ENCODE measurements at places on chromosomes 11 and 22.
A peak's percentile ranks its signal among the peaks of the same experiment; 100 is the strongest.

DNA sequence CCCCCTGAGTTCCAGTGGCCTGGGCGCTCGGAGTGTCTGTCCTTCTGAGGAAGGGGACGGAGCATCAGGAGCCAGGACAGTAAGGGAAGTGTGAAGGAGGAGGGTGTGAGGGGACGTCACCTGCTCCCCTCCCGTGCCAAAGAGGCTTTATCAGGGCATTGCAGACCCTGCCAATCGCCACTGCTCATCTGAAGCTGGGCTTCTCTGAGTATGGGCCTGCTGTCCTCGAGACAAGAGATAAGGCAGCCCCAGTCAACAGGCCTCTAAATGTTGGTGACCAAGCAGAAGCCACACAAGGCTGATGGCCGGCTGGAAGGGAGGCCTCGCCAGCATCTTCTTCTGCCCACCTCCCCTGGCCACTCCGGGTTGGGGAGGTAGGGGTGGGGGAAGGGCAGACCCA, 29.8 kb downstream of the LIF start:
- no peak for DNase-seq

- no peak for DNase-seq
Measured at GRCh38 chr11:104565583-104565961, 332.7 kb downstream of the CASP12 start.

- no peak for DNase-seq
Measured at GRCh38 chr11:8612522-8612921, 18.5 kb upstream of the STK33 start.

DNA sequence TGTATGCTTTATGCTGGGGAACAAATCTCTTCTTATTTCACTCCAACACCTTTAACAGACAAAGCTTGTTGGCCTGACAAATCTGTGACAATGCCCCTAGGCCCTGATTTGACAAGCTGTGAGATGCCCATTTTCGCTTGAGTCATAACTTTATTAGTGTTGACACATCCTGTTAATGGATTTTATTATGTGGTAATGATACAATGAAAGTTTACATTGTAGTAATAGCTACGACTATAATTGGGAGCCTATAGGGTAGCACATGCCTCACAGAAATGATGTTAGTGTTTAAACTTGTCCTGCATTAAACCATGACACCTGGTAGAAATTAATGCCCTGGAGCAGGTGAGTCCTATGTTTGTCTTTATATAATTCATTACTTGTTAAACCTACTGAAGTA, 3.3 kb upstream of the MMP10 start:
- DNase-seq, result no peak

- no peak for DNase-seq
Measured at GRCh38 chr11:83092488-83093384, 21.0 kb upstream of the RAB30 start.

- DNase-seq, result no peak
Measured at GRCh38 chr11:113395782-113396336, 8.3 kb downstream of the ANKK1 start.

- DNase-seq, result no peak
Measured at GRCh38 chr11:46420513-46420912, 28.9 kb upstream of the CHRM4 start.

DNA sequence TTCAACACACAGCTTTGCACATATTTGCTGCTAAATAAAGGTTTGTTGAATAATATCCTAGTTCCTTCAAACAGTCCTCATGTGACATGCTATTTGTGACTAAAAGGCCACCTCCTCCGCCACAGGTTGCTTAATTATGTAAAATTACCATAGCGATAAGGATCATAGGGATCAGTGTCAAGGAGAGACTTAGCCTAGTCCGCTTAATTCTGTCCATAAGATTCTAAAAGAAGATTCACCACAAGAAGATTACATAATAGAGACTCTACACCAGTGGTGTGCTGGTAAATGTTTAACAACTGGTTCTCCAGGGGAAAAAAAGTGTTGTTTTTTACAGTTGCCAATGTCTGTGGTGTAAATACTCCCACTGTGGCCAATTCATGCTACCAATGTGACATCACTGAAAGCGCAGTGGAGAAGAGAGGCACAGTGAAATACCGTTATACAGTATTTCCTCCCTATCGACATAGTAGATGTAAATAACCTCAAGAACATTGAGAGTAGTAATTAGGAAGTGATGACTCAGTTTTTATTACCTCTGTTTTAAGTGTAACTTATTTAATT, 4.2 kb upstream of the CHRDL2 start:
- DNase-seq, result no peak

GRCh38 chr11:58796333-58796732, 48.2 kb downstream of the GLYATL2 start:
- no peak for DNase-seq

- DNase-seq, result no peak
Measured at GRCh38 chr11:2088284-2088683, 50.9 kb downstream of the IGF2 start.

GRCh38 chr11:126357055-126357962, 1.8 kb downstream of the ST3GAL4 start:
- DNase-seq, result no peak

DNA sequence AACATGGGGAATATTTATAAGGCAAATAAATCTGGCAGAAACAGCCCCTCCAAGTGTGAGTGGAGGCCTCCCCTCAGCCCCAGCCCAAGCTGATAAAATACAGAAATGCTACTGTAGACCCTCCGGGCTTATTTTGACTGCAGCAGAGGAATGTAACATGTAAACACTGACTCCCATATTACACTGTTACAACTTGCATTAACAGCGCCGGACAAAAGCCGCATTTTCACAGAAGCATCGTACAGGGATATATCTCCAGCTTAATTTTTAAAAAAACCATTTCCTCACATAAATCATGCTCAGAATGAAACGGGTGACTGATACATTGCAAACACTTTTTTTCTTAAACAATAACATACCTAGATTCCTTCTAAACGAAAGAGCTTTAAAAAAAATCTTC, 36.6 kb upstream of the COMT start:
- no peak for DNase-seq

GRCh38 chr11:97979741-97980140, 1041.0 kb upstream of the CNTN5 start:
- DNase-seq, result no peak

GRCh38 chr11:123363556-123363955, 66.5 kb upstream of the GRAMD1B start:
- DNase-seq, result no peak

DNA sequence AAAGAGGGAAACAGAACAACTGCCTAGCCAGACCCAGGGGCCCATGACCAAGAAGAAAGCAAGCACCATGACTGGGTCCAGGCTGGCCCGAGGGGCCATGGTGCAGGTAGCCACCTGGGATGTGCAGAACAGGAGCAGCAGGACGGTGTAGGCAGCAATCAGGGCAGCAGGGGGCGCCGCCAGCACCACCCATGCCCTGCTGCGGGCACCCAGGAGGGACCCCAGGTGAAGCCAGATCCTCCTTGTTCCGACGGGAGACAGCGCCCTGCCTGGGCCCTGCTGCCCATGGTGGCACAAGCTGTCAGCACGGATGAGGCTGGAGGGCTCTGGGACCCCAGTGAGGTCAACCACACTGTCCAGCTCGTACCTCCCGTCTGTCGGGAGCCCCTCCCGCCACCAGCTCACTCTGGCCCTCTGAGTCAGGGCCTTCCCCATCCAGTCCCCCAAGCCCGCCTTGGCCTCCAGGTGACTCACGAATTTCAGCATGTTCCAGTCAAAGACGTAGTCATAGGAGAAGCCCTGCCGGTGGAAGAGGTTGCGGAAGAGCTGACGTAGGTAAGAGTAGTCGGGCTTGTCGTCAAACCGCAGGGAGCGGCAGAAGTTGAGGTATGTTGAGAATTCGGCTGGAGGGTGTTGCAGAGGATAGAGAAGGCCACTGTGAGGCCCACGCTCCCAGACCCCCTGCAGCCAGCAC, 18.8 kb downstream of the CSNK1E start:
- no peak for DNase-seq

DNA sequence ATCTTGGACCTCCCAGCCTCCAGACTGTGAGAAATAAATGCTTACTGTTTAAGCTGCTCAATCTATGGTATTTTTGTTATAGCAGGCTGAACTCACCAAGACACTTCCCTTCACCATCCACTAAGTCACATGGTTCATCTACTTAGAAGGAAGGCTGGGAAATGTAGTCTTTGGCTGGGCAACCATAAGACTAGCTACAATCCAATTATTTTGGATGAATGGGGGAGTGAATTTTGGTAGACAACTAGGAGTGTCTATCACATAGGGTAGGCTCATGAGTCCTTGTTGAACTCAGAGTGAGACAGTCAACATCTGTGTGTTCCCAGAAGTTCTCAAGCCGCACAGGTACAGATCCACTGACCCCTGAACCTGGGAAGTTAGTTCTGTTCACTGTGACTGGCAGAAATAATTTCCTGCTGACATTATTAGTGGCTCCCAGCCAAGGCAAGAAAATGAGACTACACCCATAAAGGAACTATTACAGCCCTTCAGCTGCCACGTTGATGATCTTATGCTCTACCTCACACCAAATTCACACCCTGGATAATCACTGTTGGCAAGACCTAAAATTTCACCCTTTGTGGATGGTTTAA, 3.1 kb upstream of the SLC35C1 start:
- peak; percentile 15 for DNase-seq

- DNase-seq, result no peak
Measured at GRCh38 chr22:24965822-24966626, 13.5 kb downstream of the KIAA1671 start.

GRCh38 chr11:28170759-28171158, 62.6 kb downstream of the METTL15 start:
- no peak for DNase-seq

DNA sequence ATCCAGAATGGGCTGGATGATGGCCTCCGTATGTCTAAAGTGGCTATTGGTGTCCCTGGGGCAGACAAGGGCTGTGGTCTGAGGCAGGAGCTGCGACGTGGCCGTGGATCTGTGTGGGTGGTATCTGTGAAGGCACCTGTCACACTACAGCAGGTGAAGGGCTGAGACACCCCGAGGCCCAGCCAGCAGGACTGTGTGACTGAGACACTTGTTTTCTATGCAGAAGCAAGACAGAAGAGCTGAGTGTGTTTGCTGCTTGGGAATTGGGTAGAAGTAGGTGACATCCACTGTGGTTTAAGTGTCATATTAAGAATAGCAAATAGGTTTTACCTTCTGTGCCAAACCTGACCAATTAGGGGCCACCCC, 35.0 kb downstream of the AMPD3 start:
- DNase-seq, result peak; percentile 43

DNA sequence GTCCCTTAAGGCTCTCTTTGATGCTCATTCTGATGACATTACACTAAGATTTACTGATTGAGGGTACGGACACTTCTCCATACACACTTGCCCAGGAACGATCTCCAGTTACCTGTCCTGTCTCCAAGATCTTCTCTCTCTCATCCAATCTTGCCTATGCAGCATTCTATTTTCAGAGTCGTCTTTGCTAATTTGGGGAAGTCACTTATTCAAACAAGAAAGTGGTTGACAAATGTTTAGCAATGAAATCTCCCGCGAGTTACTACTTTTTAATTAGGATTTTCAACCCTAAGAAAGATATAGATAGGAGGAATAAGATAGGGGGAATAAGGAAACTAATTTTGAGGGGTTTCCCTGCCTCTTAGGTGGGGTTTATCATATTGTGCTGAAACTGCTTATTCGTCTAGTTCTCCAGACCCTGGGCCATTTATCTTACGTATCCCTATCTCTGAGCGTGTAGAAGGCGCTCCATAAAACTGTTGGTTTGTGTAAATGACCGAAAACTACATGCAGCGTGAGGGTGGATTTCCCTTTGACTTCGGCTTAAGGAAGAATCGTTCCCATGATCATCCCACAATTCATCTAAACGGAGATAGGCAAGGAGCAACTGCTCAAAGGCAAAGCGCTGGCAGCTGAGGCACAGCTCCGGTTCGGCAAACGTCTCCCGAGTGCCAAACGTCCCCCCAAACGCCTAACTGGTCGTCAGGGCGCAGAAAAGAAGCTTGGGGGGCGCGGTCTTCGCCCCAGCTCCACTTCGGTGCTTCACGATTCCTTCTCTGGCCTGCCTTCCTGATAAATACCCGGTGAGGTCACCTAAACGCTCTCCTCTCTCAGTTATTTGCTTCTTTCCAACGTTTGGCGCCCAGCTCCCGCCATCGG, 804 bp downstream of the APIP start:
- DNase-seq, result no peak

DNA sequence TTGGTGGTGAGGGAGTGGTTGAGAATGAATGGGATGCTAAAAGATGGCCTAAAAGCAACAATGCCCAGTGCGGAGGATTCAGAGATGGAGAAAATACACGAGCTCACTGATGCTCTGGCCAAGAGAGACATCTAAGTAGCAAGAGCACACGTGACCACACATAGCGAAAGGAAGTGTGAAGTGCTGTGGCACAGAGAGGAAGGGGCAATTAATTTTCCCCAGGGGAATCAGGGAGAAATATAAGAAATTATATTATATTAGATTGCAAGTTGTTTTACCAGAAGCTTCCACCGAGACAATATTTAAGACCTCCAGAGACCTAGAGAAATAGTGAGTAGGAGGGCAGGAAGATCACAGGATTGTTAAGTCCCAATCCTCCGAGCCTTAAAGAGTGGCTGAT, 80.6 kb downstream of the RCN1 start:
- DNase-seq, result no peak

DNA sequence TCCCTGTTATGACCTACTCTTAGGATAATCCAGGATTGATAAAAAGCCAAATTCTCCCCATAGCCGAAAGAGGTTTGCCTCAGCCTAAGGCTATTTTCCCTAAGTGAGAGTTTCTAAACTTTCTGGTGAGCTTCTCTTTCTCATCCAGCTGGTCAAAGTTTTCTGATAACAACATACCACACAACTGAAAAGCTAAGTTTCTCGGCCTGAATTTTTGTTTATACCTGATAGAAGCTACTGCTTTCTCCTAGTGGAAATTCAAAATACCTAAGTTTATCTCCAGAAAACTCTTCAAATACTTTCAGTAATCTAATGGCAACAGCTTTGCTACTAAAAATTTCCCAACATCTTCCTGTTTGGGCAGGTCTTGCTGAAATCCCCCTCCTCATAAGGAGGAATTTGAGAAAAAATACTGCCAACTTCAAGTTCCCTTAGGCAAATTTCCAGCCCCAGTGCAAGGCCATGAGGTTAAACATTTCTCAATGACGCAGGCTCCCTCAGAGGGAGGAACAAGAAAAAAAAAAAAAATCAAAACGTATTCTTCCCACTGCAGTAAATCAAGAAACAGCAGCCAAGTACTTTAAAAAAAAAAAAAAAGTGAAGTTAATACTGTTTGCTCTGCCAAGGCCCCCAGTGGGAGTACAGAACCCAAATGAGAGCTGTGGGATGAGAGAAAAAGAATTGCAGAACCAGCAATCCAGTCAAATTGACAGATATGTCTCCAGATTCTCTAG, 127.0 kb downstream of the MRTFA start:
- no peak for DNase-seq

GRCh38 chr11:33753304-33753967, 17.2 kb upstream of the CD59 start:
- DNase-seq, result no peak

DNA sequence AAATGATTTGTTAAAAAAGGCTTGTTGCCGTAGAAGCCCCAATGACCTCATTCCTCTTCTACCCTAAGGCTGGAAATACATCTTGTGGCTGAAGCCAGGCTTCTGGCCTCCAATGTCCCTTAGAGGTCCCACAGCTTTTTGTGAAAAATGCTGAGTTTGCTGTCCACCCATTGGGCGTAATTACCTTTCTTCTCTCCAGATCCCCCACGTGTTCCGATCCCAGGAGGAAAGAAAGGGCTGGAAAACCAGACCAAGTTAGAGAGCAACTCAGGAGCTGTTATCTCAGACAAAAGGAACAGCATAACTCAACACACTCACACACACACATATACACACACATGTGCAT, 154.2 kb downstream of the MIAT start:
- no peak for DNase-seq
